Dorsolateral prefrontal cortex (tissue), 122 donors: ENCODE measurements at places on chromosomes 4 and X.

DNA sequence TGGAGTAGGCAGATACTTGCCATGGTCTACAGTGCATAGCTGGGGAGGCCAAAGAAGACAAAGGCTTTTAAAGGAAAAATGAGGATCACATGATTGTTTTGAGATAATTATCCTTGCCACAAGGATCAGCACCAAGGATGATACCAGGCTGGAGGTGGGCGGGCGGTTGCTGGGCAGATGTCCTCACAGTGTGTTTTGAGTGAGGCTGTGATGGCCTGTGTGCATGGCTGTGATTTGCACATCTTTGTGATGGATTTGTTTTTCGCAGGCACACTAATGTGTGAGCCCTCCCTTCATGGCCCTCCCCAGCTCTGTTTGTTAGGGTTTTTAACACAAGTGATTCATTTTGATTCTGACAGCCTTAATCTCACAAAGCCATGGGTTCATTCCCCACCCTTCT, 46.8 kb downstream of the RGS12 start:
- no peak for DNase-seq

GRCh38 chr4:128477540-128477939, 189.9 kb upstream of the PGRMC2 start:
- DNase-seq: no peak

DNA sequence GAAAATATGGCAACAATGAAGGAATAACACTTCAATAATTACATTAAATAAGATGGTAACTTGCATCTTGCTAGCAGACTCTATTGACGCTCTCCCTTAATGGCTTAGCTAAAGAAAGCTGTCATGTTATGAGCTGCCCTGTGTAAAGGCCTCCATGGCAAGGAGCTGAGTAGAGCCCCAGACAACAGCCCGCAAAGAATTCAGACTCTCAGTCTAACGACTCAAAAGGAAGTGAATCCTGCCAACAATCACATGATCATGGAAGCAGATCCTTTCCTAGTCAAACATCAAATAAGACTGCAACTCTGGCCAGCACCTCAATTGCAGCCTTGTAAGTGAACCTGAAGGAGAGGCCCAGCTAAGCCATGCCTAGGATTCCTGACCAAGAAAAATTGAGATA, 157.6 kb downstream of the MAB21L2 start:
- DNase-seq: no peak

GRCh38 chr4:92961881-92962280, 658.1 kb downstream of the GRID2 start:
- no peak for DNase-seq

GRCh38 chrX:70025464-70025863, 24.3 kb downstream of the AWAT2 start:
- DNase-seq: no peak

DNA sequence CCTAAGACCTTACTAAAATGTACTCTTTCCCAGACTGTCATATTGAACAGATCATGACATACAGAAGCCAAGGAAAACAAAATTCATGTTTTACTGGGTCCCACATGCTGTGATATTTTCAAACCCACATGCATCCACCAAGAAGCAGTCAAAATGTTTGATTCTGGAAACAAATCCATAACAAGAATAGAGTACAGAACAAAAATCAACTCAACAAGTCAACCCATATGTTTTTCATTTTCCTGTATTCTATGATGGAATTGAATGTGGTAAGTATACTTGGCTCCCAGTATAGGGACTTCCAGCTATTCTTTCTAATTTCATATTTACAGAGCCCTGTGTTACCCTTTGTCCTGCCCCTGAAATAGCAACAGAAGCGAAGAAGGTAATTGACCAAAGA, 106.8 kb downstream of the COL25A1 start:
- no peak for DNase-seq
